NCI-H510A treated with DMSO at 0.1 percent for 48 hours (cell line): ENCODE measurements at places on chromosomes 1 and 21.

GRCh38 chr1:59046730-59047157 lies 250.2 kb upstream of the FGGY start:
- no peak for DNase-seq

GRCh38 chr1:44103270-44104131 lies 15.1 kb upstream of the KLF17 start:
- DNase-seq: peak; percentile 62

GRCh38 chr1:50968821-50969610 lies 1.0 kb upstream of the CDKN2C start:
- peak; percentile 58 for DNase-seq

DNA sequence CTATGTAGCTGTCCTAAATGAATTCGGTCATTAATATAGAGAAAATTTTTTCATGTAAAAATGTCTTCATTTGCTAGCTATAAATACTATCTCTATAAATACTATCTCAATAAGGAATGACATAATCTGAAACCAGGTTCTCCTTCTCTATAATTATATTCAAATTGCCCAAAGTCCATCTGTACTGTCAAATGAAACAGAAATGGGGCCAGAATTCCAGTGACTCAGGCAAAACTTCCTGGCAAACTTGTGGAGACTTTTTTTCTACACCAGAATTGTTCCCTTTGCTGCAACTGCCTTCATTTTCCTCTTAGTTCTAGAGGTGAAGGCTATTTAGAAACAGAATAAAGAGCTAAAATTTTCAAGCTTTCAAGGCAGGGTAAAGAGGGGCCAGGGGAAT lies 152.5 kb downstream of the KCNH1 start:
- DNase-seq: no peak

GRCh38 chr1:98403963-98404480 lies 257.5 kb upstream of the SNX7 start:
- DNase-seq: no peak

DNA sequence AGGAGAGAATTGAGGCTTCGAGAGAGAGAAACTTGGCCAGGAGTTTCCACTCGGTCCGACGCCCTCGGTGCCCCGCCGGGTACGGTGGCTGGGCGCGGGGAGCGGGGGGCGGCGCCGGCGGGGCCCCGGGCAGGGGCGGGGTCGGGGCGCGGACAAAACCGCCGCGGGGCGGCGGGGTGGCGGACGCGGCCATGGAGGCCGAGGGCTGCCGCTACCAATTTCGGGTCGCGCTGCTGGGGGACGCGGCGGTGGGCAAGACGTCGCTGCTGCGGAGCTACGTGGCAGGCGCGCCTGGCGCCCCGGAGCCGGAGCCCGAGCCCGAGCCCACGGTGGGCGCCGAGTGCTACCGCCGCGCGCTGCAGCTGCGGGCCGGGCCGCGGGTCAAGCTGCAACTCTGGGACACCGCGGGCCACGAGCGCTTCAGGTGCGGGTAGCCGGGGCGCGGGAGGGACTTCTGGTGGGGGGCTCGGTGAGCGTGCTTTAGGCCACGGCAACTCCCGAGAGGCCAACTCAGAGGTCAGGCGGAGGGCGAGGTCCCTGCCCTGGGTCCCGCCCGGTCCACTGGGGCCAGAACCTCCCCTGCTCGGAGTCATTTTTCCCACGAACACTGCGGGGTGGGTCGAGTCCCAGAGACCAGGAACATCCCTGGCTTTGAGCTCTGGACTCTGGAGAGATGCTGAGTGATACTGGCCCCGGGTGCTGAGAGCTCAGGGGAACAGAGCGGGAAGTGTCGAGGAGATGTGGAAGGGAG lies 431 bp downstream of the RAB42 start:
- no peak for DNase-seq

DNA sequence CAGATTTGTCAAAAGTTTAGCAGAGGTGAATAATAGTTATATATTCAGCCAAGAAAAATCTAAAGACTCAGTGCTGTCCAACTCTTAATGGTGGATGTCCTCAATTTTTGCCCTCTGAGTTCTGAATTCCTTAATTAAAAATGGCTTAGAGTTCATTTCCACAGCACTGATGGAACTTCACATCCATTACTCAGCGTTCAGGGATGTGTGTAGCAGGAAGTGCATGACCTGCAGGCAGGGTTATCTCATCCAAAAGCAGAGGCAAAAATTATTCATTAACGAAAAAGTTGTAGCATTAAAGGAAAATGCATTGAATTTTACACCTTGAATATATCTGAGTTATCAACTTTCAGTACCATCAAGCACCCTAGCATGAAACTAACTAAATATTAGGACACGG lies 96.7 kb downstream of the ZP4 start:
- no peak for DNase-seq

DNA sequence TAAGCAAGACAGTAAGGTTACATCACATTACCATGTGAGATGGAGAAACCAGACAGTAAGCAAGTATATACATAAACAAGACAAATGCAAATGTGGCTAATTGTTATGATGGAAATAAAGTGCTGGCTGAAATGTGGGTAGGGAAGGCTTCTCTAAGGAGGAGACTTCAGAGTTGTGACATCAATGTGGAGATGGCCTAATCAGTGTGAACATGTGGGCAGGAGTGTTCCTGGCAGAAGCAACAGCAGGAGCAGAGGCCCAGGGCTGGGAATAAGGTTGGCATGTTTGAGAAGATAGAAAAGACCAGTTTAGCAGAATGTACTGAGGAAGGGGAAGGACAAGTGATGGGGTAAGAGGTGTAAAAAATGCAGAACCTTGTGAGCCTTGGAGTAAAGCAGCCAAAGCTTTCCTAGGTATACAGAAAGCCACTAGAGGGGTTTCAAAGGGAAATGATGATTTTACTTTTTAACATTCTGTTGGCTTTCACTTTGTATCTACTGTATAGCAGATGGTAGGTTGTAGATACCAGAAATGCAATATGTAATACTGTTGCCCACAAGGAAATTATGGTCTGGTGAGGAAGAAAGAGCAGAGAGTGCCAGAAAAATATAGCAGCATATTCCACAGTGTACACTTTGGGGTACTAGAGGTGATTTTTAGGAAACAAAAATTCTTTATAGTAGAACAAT lies 197.4 kb downstream of the FGGY start:
- no peak for DNase-seq

- no peak for DNase-seq
Measured at GRCh38 chr1:13703558-13704490, 3.8 kb downstream of the PRDM2 start.

- no peak for DNase-seq
Measured at GRCh38 chr1:161013131-161013487, 7.8 kb downstream of the F11R start.

DNA sequence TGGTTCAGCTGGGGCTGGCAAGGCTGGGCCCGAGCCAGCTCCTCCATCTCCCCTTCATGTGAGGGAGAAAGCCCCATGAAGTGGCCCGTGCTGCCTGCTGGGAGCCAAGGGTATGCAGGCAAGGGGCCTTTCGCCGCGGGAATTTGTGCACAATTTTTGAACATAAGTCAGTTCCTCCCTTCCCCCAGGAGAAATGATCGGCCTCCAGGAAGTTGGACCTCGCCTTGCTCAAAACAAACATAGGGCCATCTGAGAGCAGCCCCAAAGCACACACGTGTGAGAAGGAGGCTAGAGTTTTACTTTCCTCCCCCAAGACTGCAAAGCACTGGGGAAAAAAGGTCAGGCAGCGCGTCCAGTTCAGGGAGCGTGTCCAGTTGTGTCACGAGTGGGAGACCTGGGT lies 64.7 kb downstream of the PRDM16 start:
- DNase-seq: no peak

GRCh38 chr1:204837440-204838084 lies 33.1 kb upstream of the NFASC start:
- no peak for DNase-seq

DNA sequence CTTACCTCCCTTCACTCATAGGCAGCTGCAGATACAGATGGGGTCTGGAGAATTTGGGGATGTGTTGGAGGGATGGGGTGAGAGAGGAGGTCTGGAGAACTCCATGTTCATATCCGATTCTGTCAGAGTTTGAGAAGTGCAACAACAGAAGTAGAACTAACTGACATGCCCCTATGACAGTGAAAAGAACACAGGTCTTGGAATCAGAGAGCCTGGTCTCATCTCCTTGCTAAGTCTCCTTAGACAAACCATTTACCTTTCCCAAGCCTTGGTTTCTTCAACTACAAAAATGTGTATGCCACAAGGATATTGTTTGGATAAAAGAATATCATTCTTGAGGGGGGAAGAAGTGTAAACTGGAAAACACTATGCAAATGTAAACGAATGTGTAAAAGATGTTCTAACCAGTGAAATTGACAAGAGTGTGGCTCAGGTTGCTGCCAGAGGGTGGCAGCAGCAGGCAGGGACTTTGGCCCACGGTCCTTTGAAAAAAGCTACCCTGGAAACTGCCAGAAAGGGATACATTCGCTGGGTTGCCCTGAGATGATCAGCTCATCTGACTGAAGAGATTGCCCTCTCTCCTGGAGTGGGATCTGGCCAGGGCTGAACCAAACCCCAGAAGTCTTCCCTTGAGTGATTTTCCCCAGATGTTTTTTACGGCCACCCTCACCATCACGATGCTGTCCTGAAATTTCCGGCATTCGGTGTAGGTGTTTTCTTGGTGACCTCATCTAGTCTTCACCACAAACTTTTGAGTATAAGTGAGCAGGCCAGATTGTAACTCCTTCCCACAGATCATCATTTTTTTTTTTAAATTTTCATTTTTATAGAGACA lies 17.0 kb upstream of the CD2 start:
- DNase-seq: peak; percentile 67

- no peak for DNase-seq
Measured at GRCh38 chr1:212980123-212980785, 29.9 kb downstream of the VASH2 start.

- DNase-seq: no peak
Measured at GRCh38 chr1:241217516-241217915, 139.5 kb downstream of the RGS7 start.

GRCh38 chr1:220213382-220213983 lies 58.8 kb downstream of the RAB3GAP2 start:
- no peak for DNase-seq

GRCh38 chr1:3019516-3020051 lies 1.7 kb upstream of the ACTRT2 start:
- no peak for DNase-seq

- no peak for DNase-seq
Measured at GRCh38 chr1:193658081-193658480, 471.7 kb upstream of the B3GALT2 start.

GRCh38 chr1:78728359-78728758 lies 78.7 kb downstream of the IFI44 start:
- no peak for DNase-seq

DNA sequence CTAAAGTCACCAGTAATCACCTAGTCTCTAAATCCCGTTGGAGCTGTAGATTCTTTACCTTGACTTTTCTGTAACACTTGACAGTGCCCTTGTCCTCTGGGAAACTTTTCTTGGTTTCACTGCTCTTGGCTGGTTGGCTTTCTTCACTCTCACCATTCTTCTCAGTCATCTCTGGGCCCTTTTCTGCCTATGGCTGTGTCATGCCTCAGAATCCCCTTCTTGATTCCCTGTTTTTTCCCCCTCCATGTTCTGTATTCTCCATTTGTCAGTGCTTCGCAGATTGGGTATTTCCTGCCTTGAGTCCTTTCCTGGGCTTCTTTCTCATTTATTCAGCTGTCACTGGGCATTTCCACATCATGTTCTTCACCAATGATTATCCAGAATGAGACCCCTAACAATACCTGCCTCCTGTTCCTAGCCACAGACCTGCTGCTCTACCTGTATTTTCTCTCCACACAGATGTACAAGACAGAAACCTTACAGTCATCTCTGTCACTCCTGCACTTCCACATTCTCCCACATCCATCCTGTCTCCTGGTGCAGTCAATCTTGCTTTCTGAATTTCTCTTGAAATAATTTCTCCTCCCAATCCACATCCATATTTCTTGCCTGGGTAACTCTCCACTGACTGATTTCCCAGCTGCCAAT lies 14.7 kb downstream of the UCK2 start:
- DNase-seq: no peak

DNA sequence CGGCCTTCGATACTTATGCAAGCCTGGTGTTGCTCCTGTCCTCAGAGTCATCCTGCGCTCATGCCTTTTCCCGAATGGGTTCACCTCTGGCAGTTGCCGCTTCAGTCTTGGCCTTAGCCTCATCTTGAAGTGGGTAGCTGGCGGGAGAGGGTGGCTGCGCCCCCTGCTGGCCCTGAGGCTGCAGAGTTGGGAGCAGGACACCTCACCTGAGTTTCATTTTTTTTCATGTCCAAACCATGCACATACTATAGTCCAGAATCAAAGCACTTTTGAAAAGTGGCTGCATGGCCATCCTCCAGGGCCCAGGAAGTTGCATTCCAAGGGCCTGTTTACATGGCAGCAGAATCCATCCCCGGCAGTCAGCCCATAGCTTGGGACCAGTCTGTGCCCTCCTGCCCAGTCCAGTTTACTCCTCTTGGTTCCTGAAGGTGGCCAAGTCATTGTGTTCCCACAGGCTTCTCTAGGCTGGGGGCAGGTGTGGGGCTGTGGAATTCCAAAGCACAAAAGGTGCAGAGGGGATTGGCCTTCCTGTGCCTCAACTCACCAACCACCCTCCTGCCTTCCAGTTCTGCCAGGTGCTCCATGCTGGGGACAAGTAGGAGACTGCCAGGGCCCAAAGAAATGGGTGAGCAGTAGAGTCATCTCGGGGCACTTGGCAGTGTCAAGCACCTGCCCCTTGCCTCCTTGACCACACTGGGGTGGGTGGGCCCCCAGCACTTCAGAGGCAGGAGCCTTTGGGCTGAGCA lies 44.0 kb downstream of the YARS1 start:
- peak; percentile 45 for DNase-seq

DNA sequence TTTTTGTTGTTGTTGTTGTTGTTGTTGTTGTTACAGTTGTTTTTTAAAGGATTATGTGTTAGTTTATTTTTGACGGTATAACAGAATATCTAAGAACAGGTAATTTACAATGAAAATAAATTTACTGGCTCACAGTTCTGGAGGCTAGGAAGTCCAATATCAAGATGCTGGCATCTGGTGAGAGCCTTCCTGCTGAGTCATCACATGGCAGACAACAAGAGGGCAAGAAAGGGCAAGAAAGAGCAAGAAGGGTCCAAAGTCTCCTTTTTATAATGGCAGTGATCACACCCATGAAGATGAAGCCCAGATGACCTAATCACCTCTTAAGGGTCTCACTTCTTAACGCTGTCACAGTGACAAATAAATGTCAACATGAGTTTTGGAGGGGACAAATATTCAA lies 142.1 kb downstream of the NEGR1 start:
- DNase-seq: no peak

DNA sequence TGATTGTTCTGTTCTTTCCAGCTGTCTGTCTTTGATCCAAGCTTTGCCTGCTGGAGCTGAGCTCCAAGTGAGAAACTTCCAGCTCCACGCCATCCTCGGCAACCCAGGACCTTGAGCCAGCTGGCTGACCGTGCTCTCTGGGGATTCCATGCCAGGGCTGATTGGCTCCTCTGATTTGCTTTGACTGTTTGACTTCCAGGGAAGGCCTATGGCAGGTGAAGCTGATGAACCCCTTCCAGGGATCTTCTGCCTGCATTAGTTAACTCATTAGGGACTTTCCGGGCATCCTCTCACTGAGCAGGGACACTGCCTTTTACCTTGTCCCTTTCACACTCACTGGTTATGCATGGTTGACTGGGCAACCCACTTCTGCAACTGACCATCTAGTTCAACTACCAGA lies 406.1 kb downstream of the RPS6KC1 start:
- DNase-seq: no peak
